ENCODE measurements at places on chromosomes 2 and 18.
A peak's percentile ranks its signal among the peaks of the same experiment; 100 is the strongest.

DNA sequence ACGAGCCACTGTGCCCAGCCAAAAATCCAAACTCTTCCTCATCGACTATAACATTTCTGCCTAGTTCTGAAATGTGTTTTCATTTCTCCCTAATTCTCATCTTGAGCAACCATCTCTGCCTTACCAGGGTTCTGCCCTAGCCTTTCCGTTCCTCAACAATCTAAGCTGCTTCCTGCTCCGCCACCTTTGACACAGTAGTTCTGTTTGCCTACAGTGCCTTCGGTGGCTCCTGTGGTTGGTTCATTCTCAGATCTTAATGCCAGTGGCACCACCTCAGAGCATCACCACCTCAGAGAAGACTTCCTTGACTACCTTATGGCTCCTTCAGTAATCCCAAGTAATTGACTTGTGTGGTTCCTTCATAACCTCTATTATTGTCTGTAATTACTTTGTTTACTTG lies 3.8 kb downstream of the SOCS6 start:
- no peak for DNase-seq

GRCh38 chr2:81087646-81088045 lies 783.1 kb upstream of the LRRTM1 start:
- no peak for DNase-seq

GRCh38 chr18:40624959-40625358 lies 1330.1 kb upstream of the PIK3C3 start:
- no peak for DNase-seq

DNA sequence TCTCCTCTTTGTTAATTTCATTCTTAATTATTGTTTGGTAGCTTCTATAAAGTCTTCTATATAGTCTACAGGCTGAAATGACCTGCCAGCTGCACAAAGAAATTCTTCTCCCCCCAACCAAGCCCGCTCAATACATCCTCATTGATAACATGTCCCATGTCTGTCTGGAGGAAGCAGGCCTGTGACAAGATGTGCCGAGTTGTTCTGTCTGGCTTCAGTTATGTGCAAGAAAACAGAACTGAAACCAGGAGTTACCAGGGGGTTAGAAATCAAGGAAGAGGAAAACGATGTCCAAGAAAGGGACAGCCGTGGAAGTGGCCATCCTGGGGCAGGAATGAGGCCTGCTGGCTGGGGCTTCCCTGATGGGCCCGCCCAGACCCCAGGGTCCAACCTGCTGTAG lies 57.6 kb downstream of the MTCL1 start:
- no peak for DNase-seq

DNA sequence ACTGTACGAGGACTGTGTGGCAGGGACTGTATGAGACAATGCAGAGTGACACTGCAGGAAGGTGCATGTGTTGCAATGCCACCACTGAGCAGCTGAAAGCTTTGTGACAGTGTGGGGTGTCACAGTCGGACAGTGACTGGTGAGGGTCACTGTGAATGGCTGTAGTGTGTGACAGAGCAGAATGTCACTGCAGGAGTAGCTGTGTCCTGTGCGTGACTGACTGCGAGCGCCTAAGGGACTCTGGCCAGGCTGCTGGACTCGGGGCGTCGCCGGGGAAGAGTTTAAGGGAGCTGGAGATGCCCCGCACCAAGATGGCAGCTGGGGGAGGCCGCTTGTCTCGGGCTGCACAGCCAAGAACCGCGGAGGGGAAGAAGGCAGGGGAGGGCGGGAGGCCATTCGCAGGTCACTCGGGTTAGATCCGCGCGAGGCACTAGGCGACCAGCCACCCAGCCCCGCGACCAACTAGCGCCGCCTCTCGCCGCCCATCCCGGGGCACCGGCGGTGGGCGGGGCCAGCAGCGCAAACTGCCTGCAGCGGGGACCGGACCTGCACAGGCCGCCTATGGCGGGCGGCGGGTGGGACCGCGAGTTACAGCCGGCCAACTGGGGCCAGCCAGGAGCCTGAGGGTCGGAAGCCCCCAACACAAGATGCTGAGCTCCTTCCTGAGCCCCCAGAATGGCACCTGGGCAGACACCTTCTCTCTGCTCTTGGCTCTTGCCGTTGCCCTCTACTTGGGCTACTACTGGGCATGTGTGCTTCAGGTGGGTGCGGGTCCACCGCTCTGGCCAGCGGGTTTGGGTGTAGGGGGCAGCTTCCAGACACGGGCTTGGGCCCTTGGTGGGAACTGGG lies at the start of gene ABHD1:
ABHD1 (plus strand) TSS at position 514 of the 849 bp plus-strand sequence; CDS start at position 648, 134 bp downstream.
- peak; percentile 77 for DNase-seq

- DNase-seq = peak; percentile 23
Observed at GRCh38 chr2:189580241-189580651, 340 bp downstream of the SLC40A1 start.

- no peak for DNase-seq
Observed at GRCh38 chr18:35089382-35089781, 48.2 kb downstream of the MAPRE2 start.

GRCh38 chr18:13456736-13457271 lies 238.2 kb downstream of the LDLRAD4 start:
- no peak for DNase-seq

- no peak for DNase-seq
Observed at GRCh38 chr2:124534028-124534427, 508.9 kb downstream of the CNTNAP5 start.

DNA sequence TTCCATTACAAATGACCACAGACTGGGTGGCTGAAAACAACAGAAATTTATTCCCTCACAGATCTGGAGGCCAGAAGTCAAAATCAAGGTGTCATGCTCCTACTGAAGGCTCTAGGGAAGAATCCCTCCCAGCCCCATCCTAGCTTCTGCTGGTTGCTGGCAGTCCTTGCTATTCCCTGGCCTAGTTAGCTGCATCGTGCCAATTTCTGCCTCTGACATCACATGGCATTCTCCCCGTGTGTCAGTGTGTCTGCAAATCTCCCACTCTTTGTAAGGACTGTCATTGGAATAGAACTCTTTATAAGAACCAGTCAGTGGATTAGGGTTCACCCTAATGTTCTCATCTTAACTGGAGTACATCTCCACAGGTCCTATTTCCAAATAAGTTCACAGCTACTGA lies 30.5 kb upstream of the NCKAP5 start:
- DNase-seq = no peak

- peak; percentile 63 for DNase-seq
Observed at GRCh38 chr2:100610381-100610831, 47.6 kb downstream of the PDCL3 start.

- no peak for DNase-seq
Observed at GRCh38 chr2:176105078-176105729, 1.9 kb upstream of the HOXD11 start.

All from BE2C (cell line).